ENCODE measurements at places on chromosomes 16 and 17.

DNA sequence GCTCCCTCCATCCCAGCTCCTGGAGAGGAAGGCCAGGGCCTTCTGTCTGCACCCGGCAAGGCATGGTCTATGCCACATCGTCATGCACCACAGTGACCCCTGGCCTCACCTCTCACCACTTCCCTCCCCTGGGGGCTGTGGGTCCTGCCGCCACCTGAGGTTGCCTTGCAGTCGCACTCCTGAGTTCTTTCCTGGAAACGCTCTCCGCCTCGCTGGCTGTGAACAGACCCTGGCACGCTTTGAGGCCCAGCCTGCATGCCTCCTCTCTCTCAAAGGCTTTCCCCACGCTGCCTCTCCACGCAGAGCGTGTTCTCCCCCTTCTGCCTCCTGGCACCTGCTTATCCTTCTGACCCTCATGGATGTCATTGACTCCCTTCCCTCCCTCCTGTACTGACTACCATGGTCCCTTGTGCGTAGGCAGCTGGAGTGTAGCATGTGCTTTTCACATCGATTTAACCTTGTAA lies 45.4 kb downstream of the SEC14L1 start:
- no peak for DNase-seq

- DNase-seq, result no peak
Observed at GRCh38 chr16:73252446-73252845, 204.5 kb upstream of the ZFHX3 start.

DNA sequence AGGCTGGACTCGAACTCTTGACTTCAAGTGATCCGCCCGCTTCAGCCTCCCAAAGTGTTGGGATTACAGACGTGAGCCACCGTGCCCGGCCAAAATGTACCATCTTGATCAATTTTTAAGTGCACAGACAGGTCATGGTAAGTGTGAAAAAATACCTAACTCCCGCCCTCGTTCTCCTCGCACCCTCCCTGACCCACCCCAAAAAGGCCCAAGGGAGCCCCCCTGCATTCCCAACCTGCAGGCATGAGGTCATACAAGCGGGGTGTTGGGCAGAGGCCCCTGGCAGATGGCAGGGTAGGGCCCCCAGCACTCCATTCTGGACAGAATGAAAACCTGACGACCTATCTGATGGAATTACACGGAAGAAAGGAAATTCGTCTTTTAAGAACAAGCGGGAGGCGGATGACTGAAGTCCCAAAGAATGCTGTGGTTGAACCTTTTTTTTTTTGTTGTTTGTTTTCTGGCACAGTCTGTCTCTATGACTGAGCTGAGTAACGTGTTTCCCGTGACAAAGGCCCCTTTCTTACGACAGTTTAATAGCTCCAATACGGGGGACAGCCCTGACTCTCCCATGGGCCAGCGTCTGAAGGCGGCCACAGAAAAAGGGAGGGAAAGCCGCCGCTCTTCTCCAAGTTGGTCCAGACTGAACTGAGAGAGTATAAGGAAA lies 376.4 kb downstream of the SLC39A11 start:
- peak; percentile 92 for DNase-seq

DNA sequence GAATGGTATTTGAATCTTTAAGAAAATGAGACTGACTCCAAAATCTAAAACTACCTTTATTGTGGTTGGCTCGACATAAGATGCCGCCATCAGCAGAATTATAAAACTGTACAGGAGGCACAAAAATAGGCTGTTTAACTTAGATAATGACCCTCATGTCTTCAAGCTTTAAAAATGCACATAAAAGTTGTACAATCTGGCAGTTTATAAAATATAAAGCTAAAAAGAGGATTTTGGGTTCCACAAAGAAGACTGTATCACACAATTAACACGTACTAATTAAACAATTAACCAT lies 18.6 kb upstream of the ICAM2 start:
- no peak for DNase-seq

DNA sequence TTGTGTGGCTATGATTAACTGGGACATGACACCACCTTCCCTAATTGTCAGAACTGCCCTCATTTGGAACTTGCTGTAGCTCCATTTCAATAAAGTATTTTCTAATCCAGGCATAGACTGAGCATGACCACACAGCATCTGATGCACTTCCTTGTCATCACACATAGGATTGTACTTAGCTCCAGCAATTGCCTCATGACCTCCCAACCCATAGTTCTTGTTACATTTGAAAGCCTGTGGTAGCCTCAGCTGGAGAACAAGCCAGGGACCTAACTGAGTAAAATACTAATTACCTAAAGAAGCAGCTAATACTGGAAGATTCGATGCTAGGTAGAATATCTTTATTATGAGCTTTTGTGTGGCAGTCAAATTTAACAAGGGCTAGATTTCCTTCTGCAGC lies 187.3 kb upstream of the KIF2B start:
- no peak for DNase-seq

- no peak for DNase-seq
Observed at GRCh38 chr17:40547079-40547784, 18.0 kb downstream of the CCR7 start.

DNA sequence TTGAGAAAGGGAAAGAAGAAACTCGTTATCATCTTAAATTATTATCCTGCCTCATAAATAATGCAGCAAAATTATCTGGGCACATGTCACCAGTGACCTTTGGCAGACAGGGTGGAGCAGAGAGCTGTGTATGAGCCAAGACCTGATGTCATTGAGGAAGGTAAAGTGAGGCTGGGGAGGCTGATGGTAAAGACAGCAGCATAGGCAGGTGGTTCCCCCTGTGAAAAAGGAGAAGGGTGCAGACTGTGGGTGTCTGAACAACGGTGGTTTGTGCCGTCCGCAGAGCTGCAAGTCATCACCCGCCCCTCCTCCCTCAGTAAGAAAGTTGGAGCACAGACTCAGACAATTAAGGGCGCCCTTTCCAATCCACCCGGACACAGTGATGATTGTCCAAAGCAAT lies 30.8 kb upstream of the METTL16 start:
- DNase-seq, result no peak

DNA sequence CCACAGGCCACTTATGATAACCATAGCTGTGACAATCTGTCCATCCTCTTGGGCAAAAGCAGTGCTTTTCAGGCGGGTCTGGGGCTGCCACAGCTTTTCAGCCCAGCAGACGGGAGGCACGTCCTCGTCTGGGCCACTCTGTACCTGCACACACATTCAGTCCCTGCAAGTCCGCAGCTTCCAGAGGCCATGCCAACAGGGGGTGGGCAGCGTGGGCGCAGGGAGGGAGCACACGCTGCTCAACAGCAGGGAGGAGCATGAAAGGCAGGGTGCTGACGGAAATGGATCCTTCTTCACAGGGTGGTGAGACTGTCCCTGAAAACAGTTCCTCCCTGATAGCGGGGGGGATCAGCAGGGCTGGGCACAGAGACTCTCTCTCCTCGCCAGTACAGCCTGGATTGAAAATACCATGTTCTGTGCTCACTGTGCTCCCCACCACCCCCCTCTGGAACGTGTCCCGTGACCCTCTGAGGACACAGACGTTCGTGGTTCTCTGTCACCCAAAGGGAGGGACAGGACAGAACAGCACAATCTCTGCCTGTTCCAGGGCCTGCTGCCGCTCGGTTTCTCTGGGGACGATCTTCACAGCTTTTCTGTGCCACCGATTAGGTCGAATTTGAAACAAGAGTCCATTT lies 41.7 kb downstream of the PEMT start:
- no peak for DNase-seq

DNA sequence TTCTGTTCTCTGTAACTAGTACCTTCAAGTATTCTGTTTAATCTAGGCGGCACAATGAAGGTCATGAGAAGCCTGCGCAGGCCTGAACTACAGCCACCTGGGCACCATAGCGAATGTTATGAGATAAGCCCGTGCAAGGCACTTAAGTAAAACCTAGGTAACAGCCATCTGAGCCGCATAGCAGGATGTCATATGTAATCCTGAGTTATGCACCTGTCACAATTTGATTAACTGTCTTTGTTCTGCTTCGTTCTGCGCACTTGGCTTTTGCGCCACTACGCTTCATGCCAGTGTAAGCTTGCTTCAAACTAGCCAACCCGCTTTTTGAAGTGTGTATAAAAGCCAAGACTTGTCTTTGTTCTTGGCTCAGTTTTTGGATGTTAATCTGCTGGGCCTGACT lies 449.8 kb downstream of the KCNJ18 start:
- no peak for DNase-seq
